ENCODE measurements at places on chromosomes 2 and 18. TPM values are rescaled to one million over a fixed set of nuclear protein-coding genes. Genes with fewer than 3 reads are reported as not detected.

Gene FAM124B
- 0.35 TPM for total RNA-seq

GRCh38 chr18:47274961-47275360 is 23.5 kb upstream of the SKOR2 start:
- DNase-seq: no peak

DNA sequence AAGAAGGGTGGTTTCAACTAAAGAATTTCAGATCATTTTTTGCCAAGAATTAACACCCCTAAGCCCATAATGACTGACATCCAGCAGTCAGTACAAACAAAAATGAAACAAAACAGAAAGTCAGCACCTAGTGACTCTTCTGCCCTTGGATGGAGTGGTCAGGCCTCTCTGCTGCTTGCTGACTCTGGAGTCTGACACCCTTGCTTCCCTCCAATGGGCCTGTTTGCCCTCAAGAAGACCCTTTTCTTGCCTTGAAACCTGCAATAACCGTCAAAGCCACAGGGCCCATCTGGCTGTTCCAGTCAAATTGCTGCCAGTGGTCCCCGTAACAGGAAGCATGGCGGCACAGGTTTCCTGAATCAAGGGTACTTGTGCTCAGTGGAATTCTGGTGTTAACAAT is 27.2 kb upstream of the CYTIP start:
- no peak for DNase-seq

Gene FBLN7
- total RNA-seq: 0.15 TPM

DNA sequence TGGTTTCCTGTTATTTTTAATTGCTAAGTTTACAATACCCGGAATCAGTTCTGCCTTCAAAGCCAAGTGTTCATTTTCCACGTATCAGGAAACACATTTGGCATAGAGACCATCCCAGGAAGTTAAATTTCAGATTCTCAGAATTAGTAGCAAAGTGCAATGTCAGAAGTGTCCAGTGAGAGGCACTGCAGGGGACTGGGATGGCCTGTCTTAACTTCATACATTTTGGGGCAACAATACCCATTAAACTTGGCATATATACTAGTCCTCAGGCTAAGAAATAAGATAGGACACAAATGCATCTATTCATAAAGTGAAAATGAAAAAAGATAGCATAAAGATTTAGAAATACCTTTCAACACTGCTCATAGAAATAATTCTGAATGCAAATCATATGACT is 1.5 kb upstream of the IL1RL2 start:
- no peak for DNase-seq

Gene ALPG
- not detected for total RNA-seq

DNA sequence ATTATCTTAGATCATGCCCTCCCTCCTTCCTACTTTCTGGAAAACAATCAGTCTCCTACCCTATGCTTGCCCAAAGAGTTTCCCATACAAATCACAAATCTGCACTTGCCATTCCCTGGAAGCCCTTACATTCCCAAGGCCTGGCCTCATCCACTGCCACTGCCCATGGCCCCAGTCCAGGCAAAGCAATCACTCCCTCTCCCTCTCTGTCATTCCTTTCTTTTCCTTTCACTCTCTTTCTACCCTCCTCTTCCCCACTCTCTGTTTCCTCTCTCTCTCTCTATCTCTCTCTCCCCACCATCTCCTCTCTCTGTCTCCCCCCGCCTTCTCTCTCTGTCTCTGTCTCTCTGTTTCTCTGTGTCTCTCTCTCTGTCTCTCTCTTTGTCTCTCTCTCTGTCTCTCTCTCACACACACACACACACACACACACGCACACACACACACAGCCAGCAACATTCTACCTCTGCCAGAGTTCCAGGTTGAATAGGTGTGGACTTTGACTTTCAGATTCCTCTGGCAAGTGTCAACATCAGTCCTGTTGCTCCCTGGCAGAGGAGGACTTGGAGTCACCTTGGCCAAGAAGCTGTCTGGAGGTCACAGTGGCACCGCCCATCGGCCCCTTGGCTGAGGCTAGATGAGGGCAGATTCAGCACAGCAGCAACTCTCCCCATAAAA is 43.7 kb upstream of the NAT8 start:
- DNase-seq: peak; percentile 30

GRCh38 chr2:30709516-30709915 is 97.7 kb downstream of the CAPN13 start:
- no peak for DNase-seq

- DNase-seq: no peak
Observed at GRCh38 chr2:121860758-121861227, 105.3 kb downstream of the TSN start.

DNA sequence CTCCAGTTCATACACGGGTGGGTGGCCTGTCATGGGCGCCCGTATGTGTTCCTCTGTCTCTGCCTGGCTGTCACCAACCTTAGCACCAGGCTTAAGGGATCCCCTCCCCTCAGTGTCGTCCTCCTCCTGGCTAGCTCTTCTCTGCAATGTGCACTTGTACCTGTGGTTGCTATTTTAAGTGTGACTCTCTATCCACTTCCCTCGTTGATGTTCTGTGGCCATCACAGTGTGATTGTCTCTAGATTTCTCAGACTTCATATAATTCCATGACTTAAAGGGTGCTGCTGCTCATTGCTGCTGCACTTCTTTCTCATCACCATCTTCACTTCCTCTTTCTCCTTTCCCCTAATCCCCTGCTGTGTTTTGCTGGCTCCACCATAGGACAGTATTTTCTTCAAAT is 143.4 kb downstream of the EML6 start:
- DNase-seq: no peak

Gene TUBA4B
- total RNA-seq: 0.25 TPM

- DNase-seq: no peak
Observed at GRCh38 chr2:231250698-231251097, 52.3 kb downstream of the ARMC9 start.

- DNase-seq: no peak
Observed at GRCh38 chr2:11329776-11330175, 14.7 kb downstream of the ROCK2 start.

GRCh38 chr2:201362396-201362795 is 5.3 kb upstream of the FLACC1 start:
- no peak for DNase-seq

Gene PPP4R1
- total RNA-seq: 152 TPM

- no peak for DNase-seq
Observed at GRCh38 chr18:77132369-77133050, at the start of gene MBP. Gene MBP (minus strand): TSS chr18:77132783. CDS start chr18:77105261, 27,522 bp downstream.

- DNase-seq: peak; percentile 7
Observed at GRCh38 chr18:55699233-55699765, 111.3 kb upstream of the TCF4 start.

Gene SALL3
- 0.17 TPM for total RNA-seq

DNA sequence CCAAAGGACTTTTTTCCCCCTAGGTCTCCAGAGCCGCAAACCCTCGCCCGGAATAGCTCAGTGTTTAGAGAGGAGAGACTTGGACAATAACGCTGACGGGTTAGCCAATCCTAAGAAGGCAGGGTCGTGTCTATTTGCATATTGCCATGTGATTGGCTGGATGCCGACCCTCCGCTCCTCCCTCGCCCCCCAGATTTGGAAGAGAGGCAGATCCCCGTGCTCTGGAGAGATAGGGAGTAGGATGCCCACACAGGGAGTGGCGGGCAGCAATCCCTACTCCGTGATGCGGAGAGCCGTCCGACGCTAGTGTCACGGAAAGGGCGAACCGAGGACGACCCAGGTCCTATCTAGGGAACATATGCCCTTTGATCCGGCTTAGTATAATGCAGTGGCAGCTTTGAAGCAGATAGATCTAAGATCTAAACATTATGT is 1.4 kb downstream of the WNT6 start:
- peak; percentile 47 for DNase-seq

GRCh38 chr18:29753379-29753778 is 1289.2 kb downstream of the DSC3 start:
- no peak for DNase-seq

Gene METTL8
- 48.3 TPM for total RNA-seq

Gene G6PC2
- not detected for total RNA-seq

- peak; percentile 73 for DNase-seq
Observed at GRCh38 chr2:37555457-37555856, 116.0 kb downstream of the CDC42EP3 start.

Gene LDLRAD4
- 0.87 TPM for total RNA-seq

Gene LYG2
- total RNA-seq: not detected

- DNase-seq: peak; percentile 22
Observed at GRCh38 chr2:128512379-128513115, 193.9 kb upstream of the HS6ST1 start.

DNA sequence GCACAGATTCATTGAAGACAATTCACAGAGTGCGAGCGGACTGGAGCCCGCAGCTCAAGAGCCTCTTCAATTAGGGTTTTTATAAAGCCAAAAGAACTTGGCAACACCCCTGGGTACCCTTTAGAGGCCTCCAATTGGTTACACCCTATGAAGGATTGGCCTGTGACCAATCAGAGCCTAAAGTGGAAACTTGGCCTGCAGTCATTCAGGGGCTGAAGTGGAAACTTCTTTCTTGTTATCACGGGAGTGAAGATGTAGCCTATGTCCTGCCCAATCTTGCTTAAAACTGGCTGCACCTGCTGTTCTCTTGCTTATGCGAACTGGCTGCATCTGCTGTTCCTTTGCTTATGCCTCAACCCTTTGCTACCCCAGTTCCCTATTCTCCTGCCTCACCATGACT is 1.8 kb upstream of the HJURP start:
- DNase-seq: no peak

Data from renal cortical epithelial cell (primary cell).